Stimulated activated CD4-positive, alpha-beta T cell treated with anti-CD3 and anti-CD28 coated beads, TNF-alpha, amount 100 ng/mL, for 48 hours (primary cell): ENCODE measurements at places on chromosomes 6 and 20.

GRCh38 chr6:19806971-19807396 lies 30.2 kb upstream of the ID4 start:
- DNase-seq: no peak

DNA sequence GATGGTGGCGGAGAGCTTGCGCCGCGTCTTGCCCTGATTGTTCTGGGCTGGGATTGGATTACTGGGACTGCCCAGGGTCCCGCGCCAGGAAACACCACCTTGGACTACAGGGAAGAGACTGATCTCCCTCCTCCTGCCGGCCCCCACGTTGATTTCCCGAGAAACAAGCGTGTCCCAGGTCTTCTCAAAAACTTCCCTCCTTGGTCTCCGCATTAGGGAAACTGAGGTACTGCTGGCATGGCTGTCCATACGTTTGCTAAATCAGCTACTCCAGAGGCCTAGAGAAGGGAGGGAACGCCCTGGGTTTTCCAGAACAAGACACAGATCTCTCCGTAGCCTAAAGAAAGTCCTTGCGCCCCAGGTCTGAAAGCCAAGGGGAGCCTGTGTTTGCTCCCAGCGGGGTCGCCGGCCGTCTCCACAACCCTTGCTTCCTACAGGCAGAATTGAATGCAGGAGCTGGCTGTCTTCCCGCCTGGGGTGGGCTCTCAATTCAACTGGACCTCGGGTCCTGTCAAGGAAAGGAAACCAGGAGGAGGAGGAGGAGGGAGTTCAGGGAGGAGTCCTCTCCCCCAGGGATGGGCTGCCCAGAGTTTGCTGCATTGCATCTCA lies 29.2 kb downstream of the TFAP2A start:
- no peak for DNase-seq

- no peak for DNase-seq
Measured at GRCh38 chr6:14921170-14921569, 324.7 kb upstream of the JARID2 start.

DNA sequence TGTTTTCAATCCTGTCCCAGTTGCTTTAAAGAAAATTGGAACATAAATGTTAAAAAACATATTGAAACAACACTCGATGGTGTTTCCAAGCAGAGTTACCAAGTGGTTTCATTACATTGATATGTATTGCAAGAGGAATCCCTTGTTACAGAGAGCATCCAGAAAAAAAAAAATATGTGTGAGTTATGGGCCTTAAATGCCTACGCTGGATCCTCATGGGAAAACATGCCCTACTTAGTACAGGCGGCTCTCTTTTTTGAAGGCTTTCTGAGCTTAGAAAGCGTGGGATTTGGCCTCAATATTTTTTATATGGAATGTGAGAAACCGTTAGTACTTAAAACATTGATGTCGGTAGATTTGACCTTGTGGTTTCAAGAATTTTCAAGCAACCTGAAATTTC lies 26.1 kb downstream of the BTBD3 start:
- no peak for DNase-seq
